ENCODE measurements at places on chromosomes 2 and 18. TPM values are rescaled to one million over a fixed set of nuclear protein-coding genes. Genes with fewer than 3 reads are reported as not detected.

GAD1 gene
- total RNA-seq = 0.34 TPM

MZT2B gene
- 55.5 TPM for total RNA-seq

IHH gene
- not detected for total RNA-seq

C2orf78 gene
- not detected for total RNA-seq

KIF3C gene
- total RNA-seq = 1.7 TPM

MYO7B gene
- not detected for total RNA-seq

RESP18 gene
- not detected for total RNA-seq

CPO gene
- total RNA-seq = not detected

ADCYAP1 gene
- not detected for total RNA-seq

ESCO1 gene
- 28.7 TPM for total RNA-seq

OSR1 gene
- 1.7 TPM for total RNA-seq

ARHGAP28 gene
- under 0.01 TPM for total RNA-seq

FAM110C gene
- 16.2 TPM for total RNA-seq

ALK gene
- total RNA-seq = 0.14 TPM

REG3G gene
- not detected for total RNA-seq

PFN4 gene
- total RNA-seq = 0.43 TPM

SPDYA gene
- 0.68 TPM for total RNA-seq

HJURP gene
- under 0.01 TPM for total RNA-seq

IL36G gene
- 2.6 TPM for total RNA-seq
